ENCODE measurements at places on chromosomes 3 and 15.

GRCh38 chr3:124559846-124560574 is 170.2 kb upstream of the UMPS start:
- DNase-seq, result peak; percentile 72

GRCh38 chr3:10892622-10893021 is 76.6 kb downstream of the SLC6A11 start:
- no peak for DNase-seq

DNA sequence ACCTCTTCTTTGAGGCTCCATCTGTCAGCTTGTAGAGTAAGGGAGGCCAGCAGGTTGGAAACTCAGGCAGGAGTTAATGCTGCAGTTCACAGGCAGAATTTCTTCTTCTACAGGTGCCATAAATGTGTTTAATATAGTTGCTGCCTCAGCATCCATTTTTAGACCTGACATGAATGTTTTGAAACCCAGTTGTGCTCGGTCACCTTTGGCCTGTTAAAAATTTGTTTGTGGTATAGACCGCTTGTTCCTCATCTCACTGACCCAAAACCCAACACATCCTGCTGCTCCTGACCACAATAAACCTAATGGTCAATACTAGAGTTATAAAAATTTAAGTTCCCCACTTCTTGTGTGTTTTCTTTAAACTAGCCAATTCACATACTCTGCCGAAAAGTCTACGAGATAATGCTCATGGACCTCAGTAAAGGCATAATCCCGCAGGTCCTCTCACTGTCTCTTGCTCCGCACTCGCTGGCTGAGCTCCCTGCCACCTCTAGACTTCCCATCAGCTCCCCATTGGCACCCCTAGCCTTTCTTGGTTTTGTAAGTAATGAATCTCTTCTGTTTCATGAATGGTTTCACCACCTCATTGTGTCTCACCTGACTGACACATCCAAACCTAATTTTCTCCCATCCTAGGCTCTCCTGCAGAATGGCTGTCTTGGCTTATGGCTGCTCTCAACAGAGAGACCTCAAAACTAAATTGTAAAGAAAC is 138.5 kb upstream of the STRIT1 start:
- DNase-seq, result peak; percentile 30

DNA sequence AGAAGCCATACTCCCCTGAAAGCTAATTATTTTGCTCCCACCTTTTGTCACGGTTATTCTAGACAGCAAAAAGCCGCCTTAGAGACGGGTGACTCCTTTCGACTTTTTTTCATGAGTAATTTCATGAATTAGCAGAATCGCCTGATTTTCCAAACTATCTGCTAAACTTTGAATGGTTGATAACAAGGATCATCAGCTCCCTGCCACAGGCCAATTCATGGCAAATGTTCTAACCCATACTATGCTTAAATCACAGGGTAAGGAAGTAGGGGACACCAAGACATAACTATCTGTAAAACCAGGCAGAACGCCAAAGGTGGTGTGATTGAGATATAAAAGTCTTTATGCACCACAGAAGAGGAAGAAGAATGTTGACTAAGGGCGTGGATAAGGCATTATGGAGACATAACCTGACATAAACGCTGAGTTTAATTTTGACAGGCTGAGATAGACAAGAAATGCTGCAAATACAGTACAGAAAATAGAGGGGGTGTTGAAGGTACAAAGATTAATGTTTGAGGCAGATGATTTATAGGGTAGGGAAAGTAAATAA is 891 bp upstream of the DMXL2 start:
- peak; percentile 85 for DNase-seq

DNA sequence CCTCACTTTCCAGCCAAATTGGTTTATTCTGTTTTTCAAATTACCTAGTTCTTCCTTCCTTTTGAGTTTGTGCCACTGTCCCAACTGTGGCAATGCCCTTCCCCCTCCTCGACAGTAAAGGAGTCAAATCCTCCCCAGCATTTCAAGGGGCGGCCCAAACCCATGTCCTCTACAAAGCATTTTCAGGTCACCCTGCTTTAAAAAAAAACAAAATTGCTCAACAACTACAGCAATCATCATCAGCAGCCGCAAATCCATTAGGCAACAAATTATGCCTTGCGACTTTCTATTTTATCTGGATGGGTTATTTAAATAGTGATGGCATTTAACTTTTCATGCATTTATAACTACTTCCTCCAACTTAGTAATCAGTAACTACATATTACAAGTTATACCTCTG is 32.7 kb downstream of the PLD1 start:
- DNase-seq, result no peak

DNA sequence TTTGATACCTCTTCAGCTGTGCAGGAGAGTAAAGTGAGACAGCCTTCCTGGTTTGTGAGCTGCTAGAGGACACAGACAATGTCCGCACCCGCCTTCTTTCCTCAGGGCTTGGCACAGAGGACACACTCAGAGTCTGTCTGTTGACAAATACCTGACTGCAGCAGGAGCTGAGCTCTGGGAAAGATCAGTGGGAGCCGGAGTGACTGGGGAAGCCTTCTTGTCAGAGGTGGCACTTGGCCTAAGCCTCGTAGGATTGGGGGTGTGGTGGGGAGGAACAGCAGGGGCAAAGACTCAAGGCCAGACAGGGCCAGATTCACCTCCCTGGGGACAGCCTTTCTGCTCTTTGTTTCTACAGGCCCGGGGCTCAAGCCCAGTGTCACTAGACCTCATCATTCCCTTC is 3.3 kb upstream of the IL17RC start:
- no peak for DNase-seq

DNA sequence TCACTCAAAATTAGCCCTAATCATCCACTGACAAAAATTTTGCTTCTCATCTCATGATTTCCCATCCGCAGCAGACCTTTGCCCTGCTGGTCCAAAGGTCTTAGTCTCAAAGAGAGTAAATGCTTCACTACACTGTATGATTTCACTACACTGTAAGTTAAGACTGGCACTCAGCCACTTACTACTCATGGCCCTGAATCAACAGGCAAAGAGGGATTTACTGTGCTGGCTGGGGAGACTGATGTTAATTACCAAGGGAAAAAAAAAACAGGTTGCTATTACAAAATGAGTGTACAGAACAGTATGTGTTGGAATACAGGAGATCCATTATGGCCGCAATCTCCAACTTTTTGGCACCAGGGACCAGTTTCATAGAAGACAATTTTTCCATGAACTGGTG is 214.8 kb downstream of the ZMAT3 start:
- no peak for DNase-seq

DNA sequence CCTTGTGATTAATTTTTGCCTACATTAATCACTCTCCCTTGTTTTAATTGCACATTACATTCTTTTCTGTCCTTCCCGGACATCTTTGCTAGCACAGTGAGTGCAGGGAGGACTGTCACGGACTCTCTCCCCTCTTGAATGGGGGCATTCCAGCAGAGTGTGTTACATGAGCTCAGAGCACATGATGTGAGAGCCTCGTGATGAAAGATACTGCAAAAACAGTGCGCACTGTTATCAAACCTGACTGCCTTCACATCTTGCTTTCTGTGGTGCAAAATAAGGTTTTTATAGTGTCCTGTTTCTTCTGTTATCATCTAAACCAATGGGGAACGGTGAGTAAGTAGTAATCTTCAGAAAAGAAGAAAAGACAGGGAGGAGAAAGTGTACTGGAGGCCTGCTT is 167.5 kb downstream of the PGPEP1L start:
- DNase-seq, result no peak

DNA sequence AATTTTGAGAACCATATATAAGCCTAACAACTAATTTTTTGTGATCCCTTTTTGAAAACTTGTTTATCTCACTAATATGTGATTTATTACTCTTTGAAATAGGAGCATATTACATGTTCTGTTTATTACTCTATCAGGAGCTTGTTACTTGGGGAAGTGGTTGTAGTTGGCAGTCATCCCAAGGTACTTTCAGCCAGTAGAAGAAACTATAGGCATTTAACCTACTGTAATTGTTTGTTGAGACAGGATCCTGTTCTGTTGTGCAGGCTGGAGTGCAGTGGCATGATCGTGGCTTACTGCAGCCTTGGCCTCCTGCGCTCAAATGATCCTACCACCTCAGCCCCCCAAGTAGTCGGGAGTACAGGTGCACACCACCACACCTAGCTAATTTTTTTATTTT is 195.6 kb downstream of the TCF12 start:
- DNase-seq, result peak; percentile 62

DNA sequence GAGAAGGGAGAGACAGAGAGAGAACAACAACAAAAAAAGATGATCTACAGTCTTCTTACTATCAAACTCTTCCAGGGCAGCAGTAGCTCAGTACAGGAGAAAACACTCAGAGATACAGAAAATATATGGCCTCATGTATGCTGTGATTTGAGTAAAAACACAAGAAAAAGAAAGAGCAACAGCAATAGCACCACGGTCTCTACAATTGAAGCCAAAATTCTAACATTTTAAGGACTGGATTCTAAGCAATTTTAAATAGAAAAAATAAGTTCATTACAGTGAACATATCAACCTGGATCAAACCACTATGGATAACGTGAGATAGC is 43.5 kb upstream of the ALCAM start:
- DNase-seq, result no peak

- DNase-seq, result peak; percentile 51
Measured at GRCh38 chr15:50675535-50676144, 11.0 kb downstream of the TRPM7 start.

DNA sequence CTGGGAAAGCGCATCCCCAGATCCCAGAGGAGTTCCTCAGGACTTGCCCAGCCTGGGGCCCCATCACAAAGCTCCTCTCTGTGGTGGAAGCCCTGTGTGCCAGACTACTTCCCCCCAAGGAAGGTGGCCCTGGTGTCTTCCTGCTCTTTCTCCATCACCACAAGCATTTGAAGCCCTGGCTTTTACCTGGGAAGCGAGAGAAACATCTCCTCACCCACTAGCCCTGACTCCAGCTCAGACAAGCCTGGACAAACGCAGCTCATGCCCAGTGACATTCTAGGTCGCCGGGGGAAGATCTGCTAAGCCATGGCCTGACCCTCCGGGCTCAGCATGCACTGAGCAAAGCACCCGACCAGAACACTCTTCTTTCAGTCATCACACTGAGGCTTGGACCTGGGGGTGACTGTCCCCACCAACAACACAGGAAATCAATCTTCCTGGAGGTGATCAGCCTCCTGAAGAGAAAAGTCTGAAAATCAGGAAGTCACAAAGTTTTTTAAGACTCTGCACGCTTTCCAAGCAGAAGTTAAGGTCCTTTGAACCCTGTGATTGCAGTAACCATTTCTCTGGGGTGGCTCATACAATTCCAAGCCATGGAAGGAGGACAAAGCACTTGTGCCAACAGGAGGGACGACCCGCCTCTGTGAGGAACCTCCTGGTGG is 40.8 kb downstream of the KLHL25 start:
- peak; percentile 53 for DNase-seq

DNA sequence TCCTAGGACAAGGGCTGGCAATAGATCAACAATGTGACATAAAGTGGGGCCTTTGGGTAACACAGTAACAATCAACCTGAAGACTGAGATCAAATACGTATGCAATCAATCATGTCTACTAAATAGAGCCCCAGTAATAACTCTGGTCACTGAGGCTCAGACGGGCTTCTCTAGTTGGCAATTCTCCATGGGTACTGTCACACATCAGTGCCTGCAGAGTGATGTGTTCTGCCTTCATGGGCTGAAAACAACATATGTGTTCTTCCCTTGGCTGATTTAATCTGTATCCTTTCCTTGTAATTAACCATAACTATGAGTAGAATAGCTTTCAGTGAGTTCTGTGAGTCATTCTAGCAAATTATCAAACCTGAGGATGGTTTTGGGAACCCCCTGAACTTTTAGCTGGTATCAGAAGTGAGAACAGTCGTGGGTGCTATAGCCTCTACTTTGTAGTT is 113.6 kb downstream of the TMCO5A start:
- no peak for DNase-seq

DNA sequence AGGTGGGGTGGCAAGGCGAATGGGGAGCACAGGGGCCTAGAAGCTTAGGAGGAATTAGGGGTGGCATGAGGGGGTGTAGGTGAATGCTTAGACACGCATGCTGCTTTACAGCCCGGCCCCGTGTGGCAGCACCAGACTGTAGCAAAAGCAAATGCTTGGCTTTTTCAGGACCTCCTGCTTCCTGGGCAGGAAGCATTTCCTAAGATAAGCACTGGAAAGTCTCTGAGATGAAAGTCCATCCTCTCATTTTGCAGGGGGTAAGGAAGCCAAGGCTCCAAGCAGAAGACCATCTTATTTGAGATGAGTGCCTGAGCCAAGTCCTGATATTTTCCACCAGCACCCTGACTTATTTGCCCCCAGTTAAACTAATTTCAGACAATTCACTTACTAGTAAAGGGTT is 12.9 kb downstream of the SSUH2 start:
- DNase-seq, result no peak

DNA sequence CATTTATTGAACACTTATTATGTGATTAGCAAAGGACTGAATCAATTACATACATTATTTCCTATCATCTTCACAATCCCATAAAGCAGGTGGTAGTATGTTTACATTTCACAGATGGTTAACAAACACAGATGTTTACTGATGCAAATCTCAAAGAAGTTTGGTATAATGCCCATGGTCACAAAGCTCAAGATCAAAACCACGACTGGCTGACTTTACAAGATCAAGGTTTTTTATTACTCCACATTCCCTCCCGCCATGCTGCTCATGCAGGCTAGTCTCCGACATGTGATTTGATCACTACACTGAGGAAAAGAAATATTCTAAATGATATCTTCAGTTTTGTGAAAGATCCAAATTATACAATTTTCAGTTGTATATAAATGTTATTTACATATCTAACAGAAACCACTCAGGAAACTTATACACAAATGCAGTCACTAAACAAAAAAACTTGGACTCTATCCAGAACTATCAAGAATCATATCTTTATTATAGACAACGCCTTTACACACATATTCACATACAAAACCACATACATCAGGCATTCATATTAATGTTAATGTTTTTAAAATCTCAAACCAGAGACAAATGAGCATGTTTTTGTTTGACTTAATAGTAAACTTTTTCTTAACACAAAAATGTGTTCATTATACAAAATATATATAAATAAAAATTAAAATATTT is 235.5 kb downstream of the SCAPER start:
- DNase-seq, result no peak

DNA sequence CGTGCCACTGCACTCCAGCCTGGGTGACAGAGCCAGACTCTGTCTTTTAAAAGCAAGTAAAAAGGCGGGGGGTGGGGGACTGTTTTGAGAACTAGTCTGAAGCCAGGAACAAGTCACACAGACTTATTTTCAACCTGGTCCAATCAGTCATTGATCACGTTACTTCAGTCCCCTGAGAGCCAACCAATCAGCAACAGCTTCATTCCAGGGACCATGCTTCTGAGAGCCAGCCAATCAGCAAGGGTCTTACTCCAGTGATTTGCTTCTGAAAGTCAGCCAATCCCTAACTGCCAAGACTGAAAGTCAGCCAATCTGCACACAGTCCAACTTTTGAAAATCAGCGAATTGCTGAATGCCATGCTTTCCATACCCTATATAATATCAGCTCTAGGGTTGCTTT is 48.6 kb upstream of the C15orf39 start:
- DNase-seq, result peak; percentile 100

DNA sequence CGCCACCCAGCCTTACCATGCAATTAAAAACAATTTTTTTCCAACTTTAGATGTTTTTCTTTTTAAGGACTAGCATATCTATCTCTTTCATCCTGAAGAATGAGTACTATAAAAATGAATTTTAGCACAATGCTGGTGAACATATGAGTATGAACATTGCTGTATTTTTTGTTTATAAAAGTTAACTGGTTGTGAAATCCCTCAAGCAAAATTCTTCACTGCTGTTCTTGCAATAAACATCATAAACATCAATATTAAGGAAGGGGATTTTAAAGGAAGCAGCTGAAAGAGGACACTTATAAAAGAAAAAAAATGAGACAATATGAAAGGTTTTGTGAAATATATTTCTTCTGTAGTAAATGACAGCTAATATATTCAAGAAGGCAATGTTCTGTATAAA is 3.0 kb downstream of the PLSCR4 start:
- DNase-seq, result no peak

GRCh38 chr3:88211096-88211890 is 61.5 kb downstream of the C3orf38 start:
- DNase-seq, result no peak
